ENCODE measurements at places on chromosomes 16 and 17.

- no peak for DNase-seq
Measured at GRCh38 chr17:18038149-18038850, 668 bp downstream of the ATPAF2 start.

GRCh38 chr16:70392606-70393005 is 45.9 kb downstream of the DDX19A start:
- DNase-seq: no peak

DNA sequence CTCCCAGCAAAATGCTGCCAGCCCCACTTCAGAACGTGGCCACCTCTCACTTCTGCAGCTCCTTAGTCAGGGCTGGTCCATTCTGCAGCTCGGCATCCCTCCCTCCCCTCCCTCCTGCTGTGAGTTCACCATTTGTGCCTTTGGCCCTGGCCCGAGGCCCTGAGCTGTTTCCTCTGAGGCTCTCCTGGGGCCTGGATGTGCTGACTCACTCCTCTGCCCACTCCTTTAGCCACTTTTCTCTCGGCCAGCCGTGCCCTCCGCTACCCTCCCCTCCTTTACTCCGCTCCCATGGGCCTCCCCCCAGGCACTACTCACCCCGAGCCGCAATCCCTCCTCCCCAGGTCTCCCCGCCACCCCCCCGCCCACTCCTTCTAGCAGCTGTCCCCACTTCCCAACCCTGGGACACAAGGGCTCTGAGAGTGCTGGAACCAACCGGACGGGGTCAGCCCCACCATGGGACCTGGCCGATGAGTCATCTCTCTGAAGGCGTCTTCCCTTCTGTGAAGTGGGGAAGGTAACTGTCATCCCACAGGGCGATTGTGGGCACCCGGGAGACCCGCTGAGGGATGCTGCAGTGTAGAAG is 11.5 kb downstream of the KCNG4 start:
- DNase-seq: no peak

- no peak for DNase-seq
Measured at GRCh38 chr17:42120161-42120769, 902 bp downstream of the KAT2A start.

DNA sequence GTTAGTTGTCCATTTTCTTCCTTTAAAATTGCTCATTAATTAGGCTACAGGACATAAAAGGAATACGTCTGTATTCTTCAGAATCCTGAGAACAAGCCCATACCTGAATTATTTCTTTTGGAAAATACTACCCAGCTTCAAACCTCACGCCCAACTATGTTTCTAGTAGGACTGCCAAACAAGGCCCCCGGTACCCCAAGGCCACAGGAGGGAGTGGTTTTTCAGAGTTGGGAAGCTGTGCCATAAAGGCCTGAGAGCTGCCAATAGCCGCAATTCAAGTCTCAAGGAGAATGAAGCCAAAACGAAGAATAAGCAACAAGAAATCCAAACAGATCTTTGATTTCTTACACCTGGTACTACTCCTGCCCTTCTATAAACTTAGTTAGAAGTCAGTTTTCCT is 48.3 kb downstream of the UBE2G1 start:
- no peak for DNase-seq

GRCh38 chr17:40191237-40192208 is 14.3 kb downstream of the RAPGEFL1 start:
- DNase-seq: no peak

- DNase-seq: no peak
Measured at GRCh38 chr17:19402171-19402570, 8.9 kb upstream of the RNF112 start.

DNA sequence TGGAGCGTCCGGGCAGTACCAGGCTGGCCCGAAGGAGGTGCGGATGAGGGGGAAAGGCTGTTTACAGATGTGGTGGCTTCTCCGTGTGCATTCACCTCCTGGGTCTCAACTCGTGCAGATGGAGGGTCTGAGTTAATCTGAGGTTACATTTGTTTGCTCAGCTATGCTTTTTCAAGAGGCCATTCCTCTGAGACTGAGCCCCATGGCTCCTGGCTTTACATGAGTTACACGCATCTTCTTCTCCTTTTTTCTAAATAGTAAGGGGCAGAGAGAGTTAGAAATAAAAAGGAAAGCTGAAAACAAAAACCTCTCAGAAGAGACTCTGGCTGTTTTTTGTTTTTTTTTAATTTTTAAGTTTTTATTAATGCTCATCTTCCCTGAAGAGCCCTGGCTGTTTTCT is 29.0 kb downstream of the IRF8 start:
- no peak for DNase-seq

DNA sequence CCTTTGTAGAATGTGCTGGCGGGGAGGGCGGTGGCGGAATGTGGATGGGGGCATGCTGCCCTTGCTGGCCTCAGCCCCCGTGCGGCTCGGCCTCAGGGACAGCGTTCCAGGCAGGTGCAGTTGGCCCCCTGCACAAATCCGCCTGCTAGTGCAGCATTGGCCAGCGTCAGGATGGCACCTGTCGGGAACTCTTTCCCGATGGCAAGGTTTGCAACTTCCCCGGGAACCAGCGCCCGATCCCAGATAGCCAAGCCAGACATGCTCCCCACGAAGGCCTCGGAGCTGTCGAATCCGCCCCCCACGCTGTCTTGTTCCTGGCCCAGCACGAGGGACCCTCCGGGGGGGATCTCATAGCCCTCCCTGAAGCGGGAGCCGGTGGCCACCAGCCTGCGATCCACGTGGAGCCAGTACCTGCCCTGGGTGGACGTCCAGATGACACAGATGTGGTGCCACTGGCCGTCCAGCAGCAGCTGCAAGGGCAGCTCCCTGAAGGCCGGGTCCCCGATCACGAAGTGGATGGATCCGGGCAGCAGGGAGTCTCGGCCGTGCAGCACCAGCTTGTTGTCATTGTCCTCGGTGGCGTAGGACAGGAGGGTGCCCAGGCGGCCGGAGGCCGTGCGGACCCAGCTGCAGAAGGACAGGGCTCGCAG is 2.8 kb downstream of the PTX4 start:
- no peak for DNase-seq

DNA sequence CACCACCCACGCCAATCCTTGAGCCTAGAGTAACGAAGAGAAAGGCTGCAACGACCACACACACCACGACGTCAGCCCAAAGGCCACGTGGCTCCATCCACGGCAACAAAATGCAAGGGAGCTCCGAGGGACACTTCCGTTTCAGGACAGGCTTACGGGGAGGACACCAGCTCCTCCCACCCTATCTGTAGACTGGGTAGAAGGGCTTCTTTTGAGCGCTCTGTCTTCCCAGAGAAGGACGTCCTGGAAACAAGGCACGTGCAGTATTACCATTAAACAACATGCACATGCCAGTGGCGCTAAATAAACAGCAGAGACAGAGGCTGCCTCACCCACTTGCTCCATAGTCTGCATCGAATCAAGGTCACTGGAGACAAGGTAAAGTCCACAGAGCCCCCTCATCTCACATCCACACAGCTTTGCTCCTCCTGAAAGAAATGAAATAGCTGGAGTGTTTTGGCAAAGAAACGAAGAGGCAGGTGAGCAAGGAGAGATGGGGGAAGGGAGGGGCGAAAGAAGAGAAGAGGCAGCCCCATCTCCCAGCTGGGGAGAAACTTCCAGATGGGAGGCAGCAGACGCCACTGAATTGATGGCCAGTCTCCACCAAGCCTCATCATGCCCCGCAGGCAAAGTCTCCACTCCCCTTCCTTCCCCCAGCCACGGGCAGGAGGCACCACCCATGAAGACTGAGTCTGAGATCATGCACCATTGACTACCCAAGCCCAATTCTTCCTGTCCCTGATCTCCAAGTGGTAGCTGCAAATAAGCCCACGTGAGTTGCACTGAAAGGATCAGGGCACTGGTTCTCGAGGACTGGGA is 24.0 kb downstream of the ZFHX3 start:
- no peak for DNase-seq

DNA sequence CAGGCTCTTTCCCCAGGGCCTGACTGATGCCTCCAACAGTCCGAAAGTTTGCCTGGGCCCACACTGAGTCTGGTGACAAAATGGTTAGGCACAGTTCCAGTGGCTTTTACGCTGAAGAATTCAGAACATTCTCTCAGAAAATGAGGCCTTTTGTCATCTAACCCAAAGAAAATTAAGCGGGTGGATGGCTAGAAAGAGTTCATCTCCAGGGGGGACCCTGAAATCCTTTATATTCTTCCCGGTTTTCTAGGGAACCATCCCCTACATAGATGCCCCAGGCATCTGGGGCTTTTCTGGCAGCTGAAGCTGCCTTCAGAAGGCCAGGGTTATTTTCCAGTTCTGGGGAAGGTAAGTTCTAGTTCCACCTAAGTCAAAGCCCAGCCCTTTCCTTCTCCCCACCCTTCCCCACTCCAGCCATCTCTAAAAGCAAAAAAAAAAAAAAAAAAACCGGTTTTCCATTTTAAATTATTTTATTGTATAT is 2.2 kb downstream of the RASD1 start:
- no peak for DNase-seq

GRCh38 chr16:85728879-85729278 is 22.0 kb downstream of the C16orf74 start:
- DNase-seq: no peak

GRCh38 chr17:72804949-72805707 is 287.4 kb downstream of the SLC39A11 start:
- no peak for DNase-seq

DNA sequence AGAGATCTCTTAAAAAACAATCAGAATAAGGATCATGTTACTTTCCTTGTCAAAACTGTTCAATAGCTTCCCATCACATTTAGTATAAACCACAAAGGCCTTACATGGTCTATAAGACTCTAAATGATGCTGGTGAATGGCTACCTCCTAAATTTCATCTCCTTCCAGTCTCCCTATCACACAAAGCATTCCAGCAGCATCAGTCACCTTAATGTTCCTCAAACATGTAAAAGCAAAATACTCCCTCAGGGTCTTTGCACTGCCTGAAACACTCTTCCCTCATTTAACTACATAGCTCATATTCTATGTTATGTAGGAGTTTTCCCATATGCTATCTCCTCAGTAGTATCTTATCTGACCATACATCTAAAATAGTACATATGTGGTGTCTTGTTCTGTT is 53.5 kb upstream of the INTS2 start:
- DNase-seq: no peak

DNA sequence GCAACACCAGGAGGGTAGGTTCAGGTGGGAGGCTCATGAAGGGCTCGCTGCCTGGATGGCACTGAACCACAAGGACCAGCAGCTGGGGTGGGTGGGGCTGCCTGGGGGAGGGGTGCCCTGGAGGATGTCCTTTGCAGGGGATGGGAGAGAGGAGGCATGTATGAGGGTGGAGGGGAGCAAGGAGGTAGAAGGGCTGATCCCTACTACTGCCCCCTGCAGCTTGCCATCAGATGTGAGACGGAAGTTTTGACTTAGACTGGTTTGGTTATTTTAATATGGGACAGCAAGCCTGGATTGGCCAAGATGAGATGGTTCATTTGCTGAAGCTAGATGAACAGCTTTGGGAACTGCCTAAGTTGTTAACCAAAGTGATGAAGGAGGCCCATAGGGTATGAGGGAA is 115.9 kb downstream of the SEC14L1 start:
- DNase-seq: no peak

- DNase-seq: no peak
Measured at GRCh38 chr17:10275418-10275817, 77.0 kb upstream of the GAS7 start.

GRCh38 chr17:142102-142661 is 4.8 kb downstream of the SCGB1C2 start:
- no peak for DNase-seq

DNA sequence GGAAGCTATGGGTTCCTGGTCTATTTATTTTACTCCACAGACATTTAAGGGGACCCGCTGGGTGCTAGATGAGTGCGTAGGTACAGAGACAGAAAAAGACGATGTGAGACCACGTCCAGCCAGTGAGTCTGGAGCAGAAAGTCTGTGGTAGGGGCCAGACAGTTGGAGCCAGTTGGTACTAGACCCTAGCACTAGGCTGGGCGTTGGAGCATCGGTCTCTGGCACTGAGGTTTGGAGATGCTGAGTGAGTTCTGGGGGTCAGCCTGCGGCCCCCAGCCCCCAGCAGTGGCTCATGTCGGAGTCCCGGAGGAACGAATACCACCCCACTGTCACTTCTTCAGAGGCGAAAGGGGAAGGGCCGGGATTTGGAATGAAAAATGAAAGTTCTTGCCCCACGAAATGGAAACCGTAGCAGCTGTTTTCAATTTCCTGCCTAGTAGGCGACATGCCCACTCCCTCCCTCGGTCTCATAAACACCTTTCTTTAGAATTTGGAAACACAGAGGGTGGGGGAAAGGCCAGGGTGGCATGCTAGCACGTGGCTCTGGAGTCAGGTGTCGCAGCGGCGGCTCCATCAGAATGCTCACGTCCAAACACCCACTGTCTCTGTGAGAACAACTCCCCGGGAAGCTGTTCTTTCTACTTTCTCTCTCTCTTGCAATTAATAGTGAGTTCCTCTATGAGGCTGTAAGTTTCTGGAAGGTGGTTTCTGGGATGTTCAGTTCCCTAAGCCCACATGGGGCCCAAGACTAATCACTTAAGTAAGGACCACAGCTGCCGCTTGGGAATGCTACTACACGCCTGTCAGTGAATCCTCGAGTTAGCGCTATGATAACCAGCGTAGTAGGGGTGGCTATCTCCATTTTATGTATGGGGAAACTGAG is 96.8 kb downstream of the IRF8 start:
- no peak for DNase-seq

- DNase-seq: no peak
Measured at GRCh38 chr17:44552361-44552760, 4.9 kb upstream of the FZD2 start.

DNA sequence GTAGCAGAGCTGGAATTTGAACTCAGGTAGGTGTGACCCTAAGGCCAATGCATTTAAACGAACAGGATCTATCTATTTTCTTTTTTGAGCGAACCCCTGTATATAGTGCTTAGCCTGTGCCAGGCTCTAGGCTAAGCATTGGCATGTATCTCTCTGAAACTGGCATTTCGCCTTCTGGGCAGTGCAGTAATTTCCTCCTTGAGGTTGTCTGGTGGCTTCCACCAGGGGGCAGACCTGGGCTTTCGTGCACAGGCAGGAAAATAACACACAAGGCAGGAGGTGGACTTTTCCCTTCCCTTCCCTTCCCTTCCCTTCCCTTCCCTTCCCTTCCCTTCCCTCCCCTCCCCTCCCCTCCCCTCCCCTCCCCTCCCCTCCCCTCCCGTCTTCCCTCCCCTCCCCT is 34.4 kb upstream of the PRKCB start:
- DNase-seq: no peak

DNA sequence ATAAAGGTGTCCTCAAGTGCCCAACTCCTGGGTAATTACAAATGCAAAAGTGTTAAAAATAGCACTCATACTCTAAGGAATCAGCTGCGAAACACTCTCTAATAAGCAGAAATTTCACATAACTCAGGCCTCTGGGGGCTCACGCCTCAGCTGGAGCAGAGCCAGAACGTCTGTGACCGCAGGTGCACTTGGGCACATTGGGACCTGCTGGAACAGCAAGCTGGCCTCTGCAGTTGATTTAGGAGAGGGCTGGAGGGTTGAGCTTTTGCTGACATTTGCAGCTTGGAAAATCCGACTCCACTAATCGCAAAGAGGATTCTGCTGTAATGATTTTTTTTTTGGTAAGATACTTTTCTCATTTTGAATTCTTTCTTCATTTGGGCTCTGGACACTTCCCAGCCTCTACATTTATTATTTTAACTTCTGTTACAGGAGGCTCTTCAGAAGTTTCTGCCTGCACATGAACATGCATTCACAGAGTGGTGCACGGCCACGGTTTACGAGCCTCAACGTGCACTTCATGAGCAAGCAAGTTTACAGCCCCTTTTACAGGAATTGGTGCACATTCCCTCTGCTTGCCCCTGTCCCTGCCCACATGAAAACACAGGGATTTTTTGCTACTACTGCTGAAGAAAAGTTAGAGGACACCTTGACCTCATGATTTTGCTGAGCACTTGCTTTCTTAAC is 4.1 kb upstream of the SNTB2 start:
- no peak for DNase-seq
